ENCODE measurements at places on chromosomes 1 and 21. TPM values are rescaled to one million over a fixed set of nuclear protein-coding genes. Genes with fewer than 3 reads are reported as not detected.

- no peak for DNase-seq
Measured at GRCh38 chr1:108703939-108704338, 8.8 kb upstream of the FNDC7 start.

TBX19 gene
- 1.1 TPM for total RNA-seq

GRCh38 chr1:244100704-244101453 is 49.8 kb downstream of the ZBTB18 start:
- peak; percentile 18 for DNase-seq

PI4KB gene
- 43.3 TPM for total RNA-seq

ODF2L gene
- total RNA-seq: 87.6 TPM

SNX7 gene
- 78.9 TPM for total RNA-seq

DNA sequence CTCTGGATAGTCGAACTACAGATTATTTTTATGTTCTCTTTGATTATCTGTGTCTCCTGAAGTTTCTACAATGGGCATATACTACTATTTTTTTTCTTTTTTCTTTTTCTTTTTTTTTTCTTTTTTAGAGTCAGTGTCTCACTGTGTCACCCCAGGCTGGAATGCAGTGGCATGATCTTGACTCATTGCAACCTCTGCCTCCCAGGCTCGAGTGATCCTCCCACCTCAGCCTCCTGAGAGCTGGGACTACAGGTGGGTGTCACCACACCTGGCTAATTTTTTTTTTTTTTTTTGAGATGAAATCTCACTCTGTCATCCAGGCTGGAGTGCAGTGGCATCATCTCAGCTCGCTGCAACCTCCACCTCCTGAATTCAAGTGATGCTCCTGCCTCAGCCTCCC is 250.7 kb upstream of the KAZN start:
- DNase-seq: no peak

SLAMF8 gene
- 0.36 TPM for total RNA-seq

DNA sequence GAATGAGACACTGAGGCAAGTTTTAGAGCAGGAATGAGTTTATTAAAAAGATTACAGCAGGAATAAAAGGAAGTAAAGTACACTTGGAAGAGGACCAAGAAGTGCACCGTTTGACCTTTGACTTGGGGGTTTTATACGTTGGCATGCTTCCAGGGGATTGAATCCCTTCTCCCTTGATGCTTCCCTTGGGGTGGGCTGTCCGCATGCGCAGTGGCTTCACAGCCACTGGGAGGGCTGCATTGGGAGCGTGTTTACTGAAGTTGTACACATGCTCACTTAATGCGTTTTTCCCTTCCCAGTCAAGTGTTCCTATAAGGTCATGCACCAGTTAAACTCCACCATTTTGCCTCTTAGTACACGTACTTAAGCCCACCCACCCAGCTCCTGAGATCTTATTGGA is 72.4 kb upstream of the MARK1 start:
- DNase-seq: no peak

GRCh38 chr1:195721210-195721971 is 886.8 kb downstream of the KCNT2 start:
- DNase-seq: no peak

GRCh38 chr1:111707906-111708305 is 31.3 kb downstream of the INKA2 start:
- no peak for DNase-seq

Measured in osteoblast (primary cell).